ENCODE measurements at places on chromosomes 3 and 15. TPM values are rescaled to one million over a fixed set of nuclear protein-coding genes. Genes with fewer than 3 reads are reported as not detected.
A peak's percentile ranks its signal among the peaks of the same experiment; 100 is the strongest.

DNA sequence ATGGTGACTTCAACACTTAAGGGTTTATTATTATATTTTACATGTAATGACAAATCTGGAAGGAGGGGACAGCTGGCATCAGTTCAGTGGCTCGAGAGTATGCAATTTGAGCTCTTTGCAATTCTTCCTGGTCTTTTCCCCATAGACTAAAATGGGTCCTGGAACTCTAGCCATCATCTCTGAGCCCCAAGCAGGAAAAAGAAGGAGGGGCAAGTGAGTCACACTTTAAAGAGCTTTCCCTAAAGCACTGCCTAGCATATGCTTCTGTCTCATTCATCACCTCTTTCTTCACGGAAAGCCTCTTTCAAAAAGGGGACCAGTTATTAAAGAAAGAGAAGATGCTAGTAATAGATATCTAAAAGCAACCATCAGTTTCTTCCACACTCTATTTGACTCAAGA lies 466.3 kb downstream of the ZIC1 start:
- DNase-seq, result no peak

GRCh38 chr3:264394-265156 lies 68.0 kb downstream of the CHL1 start:
- DNase-seq, result no peak

Gene TMEM108
- 1.5 TPM for total RNA-seq

- DNase-seq, result no peak
Measured at GRCh38 chr15:39704235-39704634, 78.4 kb downstream of the FSIP1 start.

Gene LYZL4
- not detected for total RNA-seq

DNA sequence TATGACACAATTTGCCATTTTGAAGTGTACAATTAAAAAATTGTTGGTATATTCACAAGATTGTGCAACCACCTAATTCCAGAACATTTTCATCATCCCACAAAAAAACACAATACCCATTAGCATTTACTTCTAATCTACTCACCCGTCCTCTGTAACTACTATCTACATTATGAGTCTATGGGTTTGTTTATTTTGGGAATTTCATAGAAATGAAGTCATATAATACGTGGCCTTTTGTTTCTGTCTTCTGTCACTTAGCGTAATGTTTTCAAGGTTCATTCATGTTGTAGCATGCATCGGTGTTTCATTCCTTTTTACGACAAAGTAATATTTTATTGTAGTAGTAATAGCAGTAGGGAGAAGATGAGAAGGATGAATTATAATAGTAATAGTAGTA lies 55.2 kb upstream of the CNTN6 start:
- DNase-seq, result no peak

DNA sequence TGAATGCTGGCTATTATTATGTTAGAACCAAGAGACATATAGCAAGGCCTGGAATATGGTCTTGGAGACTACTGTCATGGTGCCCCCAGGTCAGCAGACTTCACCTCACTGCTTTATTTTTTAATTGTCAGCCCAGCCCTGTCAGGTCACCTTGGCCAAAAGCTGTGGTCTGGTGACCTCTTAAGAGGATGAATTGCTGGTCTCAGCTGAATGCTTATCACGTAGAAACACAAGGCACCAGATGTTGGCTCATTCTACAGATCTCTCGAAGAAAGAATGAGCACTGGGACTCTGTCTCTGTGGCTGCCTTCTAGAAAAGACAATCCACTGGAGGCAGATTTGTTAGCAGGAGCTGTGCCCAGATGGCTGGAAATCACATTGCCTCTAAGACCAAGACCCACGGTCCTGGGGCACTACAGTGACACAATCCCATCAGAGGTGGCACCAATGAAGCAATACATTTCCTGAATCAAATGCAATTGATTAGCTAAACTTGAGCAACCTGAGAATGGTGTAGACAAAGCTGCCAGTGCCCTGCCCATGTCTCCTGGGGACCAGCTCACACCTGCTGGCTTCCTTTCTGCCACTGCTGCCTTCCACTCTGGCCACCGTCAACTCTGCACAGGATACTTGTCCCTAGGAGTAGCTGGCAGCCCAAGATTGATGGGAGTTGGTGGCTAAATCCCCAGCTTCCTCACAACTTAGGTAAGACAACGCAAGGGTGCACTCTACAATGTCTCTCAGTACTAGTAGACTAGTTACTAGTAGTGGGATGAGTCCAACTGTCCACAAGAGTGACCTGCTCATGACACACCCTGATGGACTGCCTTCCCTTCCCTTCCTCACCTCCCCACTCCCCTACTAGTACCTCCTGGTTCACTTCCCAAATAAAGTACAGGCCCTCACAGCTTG lies 384.9 kb upstream of the PROK2 start:
- no peak for DNase-seq

Gene NRG4
- total RNA-seq, result 3.6 TPM

DNA sequence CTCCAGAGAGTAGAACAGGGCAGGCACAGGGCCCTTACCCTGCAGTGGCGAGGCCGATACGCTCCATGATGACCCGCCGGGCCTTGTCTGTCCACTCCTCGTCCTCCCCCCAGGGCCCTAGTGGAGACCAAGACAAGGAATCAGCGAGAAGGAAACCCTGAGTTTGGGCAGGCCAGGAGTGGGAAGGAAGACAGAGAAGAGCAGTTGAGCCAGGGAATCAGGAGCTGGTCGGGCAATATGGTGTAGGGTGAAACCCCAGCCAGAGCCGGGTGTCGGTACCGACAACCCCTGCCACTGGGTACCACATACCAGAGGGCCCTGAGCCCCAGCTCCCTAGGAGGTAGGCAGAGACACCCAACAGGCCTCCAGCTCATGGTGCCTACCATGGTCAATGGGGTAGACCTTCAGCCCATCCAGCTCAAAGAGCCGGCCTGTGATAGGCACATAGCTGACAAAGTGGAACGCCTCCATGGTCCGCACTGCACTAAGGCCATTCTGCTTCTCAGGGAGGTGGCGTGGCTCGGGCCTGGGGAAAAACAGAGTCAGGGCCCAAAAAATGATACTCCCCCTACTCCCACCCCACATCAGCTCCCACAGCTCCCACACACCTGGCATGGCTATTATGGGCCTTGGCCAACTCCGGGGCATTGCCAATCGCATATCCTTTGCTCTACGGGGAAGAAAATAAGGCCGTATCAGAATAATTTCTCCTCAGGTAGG lies 38.0 kb downstream of the SEMA3G start:
- DNase-seq, result no peak

Gene FSTL1
- total RNA-seq, result 34.6 TPM

DNA sequence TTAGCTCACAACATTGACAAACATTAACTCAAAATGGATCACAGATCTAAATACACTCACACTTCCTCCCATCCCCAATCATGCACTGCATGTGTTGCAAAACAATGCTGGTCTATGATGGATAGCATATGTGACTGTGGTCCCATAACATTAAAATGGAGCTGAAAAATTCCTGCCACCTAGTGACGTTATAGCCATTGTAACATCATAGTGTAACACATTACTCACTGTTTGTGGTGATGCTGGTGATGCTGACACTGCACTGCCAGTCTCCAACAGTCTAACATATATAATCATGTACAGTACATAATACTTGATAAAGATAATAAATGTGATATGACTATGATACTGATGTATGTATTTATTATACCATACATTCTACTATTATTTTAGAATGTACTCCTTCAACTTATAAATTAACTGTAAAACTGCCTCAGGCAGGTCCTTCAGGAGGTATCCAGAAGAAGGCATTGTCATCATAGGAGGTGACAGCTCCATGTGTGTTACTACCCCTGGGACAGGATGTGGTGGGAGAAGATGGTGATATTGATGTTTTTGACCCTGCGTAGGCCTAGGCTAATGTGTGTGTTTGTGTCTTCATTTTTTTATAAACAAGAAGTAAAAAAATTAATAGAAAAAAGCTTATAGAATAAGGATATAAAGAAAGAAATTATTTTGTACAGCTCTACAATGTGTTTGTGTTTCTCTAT lies 41.3 kb downstream of the TXNRD3 start:
- DNase-seq, result no peak

Gene RARRES1
- 27.6 TPM for total RNA-seq

DNA sequence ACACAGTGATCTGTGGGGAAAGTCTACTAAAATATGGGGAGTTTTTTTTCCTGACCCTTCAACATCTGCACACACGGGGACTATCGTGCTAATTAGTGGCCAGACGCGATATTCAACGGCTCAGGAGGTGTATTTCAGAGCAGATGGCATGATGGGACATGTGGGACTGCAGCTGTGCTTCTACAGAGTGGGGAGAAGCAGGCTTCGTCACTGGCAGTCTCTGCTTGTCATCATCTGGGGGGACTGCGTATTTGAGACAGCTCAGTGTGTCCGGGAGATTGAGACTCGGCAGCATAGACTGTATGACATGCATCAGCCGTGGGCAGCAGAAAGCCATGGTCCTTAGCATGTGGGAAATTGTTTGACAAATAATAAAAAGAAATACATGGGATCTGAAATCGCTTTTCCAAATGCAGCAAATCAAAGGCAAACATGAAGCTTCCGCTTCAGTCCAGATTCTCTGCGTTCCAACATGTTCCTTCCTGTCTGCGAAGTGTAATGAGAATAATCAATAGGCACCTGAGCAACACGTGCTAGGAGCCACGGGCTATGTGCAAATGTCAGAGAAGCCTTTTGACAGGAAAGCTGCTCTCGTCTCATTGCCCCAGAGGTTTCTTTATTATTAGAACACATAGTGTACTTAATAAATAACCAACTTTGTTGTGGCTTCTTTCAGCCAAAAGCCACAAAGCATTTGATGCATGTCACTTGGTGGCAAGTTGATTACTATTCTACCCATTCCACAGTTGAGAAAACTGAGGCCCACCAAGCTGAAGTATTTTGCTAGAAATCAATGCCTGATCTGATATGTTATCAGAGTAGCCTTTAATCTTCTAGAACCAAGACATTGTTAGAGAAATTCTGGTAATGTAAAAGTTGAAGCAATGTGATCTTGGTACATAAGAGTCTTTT lies 276.3 kb downstream of the RYR3 start:
- no peak for DNase-seq

GRCh38 chr15:41934843-41935242 lies 37.5 kb downstream of the EHD4 start:
- no peak for DNase-seq

DNA sequence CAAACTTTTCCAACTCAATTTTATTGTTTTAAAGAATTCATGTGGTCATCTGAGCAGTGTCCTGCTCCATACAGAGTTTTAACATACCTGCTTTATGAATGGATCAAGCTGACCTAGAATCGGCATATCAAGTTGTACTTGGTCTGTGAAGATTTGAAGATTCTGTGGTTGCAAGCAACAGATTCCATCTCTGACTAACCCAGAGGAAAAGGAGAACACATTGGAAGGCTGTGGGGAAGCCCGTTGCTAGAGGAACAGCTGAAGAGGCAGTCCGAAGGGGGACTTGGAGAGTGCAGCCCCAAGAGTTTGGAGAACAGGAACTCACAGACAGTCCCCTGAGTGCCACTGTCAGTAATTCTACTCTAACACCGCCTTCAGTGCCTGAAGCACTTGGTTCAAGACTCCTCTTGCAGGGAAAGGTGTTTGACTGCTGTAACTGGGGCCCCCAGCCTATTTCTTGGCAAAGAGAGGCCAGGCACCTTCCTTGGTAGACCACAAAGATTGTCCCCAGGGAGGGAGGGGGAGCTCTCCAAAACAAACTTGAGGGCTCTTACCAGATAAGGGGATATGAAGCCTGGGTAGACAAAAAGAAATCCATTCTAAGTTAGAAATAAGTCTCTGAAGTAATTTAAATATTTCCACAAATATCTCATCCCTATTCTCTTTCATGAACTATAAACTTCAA lies 88.8 kb downstream of the LARS2 start:
- no peak for DNase-seq

DNA sequence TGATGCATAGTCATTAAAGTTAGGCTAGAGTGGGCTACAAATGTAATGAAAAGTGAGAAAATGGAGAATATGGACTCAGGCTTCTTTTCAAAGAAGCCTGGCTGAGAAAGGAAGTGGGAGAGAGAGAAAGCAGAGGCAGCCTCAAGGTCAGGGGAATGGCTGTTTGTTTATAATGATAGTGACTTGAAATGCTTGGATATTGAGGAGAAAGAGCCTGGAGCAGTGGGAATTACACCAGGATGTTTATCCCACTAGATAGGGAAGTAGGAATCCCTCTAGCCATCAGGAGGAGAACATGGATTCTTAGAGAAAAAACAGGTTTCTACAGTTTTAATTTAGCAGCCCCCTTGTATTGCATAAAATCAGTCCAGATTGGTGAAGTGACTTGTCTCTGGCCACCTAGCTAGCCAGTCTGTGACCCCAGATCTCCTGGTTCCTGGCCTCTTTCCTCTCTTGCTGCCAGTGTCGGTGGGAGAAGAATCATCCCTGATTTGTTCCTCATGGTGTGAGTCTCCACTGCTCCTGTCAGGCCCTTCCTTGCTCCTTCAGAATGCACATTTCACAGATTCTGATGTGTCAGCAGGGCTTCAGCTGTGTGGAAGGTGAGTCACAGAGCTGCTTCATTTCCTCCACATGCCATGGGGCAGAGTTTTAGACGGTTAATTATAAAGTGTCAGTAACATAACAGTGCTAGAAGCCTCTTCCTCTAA lies 32.9 kb downstream of the SEMA6D start:
- peak; percentile 33 for DNase-seq

GRCh38 chr3:134609821-134610431 lies 40.9 kb downstream of the KY start:
- no peak for DNase-seq

GRCh38 chr15:71485094-71485693 lies 325.2 kb upstream of the NR2E3 start:
- no peak for DNase-seq

Gene LMOD3
- total RNA-seq, result 194 TPM

DNA sequence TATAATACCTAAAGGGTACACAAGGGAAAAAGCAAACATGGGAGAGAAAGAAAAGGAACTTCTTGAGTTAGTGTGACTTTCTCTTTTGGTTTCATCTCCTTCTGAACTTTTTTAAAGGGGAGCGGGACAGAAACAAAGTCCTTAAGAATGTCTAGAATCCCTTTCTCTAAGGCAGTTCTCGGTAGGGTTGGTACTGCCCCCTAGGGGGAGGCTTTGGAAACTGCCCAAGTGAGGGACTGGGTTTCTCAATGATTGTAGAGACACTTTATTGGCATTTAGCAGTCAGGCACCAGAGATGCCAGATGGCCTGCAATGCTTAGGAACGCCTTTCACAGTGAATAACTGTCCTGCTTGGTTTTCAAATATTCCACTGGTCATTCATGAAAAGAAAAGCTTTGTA lies 172.7 kb downstream of the WDR72 start:
- no peak for DNase-seq

DNA sequence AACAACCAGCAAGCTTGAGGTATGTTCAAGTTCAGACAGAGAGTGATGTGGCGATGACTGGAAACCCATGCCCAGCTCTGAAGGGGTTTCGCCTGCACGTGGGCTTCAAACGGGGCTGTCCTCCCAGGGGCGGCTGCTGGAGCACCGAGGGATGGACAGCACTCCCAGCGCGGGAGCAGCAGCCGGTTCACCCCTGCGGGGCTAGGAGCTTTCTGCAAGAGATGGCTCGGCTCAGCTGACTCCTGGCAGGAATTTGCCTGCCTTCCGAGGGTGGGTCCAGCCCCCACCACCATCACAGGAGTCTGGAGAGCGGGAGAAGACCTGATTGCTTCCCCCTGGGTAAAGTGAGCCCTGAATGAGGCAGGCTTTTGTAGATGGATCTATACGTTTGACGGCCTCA lies 66.9 kb downstream of the ASB7 start:
- no peak for DNase-seq

Gene POTEB
- not detected for total RNA-seq

Data from gastrocnemius medialis (tissue), 4 donors.